ENCODE measurements at places on chromosomes 11 and 22.
A peak's percentile ranks its signal among the peaks of the same experiment; 100 is the strongest.

DNA sequence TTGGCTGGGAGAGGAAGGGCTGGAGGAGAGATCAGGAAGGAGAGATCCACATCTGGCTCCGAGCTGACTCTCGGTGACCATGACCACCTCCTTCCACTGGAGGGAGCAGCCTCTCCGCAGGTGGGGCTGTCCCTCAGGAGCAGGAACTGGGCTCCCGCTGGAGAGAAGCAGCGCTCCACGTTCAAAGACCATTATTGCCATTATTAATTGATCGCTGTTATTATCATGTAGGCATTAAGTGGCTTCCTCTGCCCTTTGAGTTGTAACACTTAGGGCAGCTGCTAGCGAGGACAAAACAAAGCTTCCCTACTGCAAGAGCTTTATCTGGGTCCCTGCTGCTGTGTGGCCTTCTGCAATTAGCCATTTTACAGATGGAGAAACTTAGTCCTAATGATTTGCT lies 251.9 kb downstream of the ST3GAL4 start:
- DNase-seq, result no peak

- DNase-seq, result no peak
Observed at GRCh38 chr11:405323-405953, 9.4 kb downstream of the SIGIRR start.

- DNase-seq, result no peak
Observed at GRCh38 chr11:122025757-122026156, 90.3 kb downstream of the BLID start.

- DNase-seq, result no peak
Observed at GRCh38 chr22:22733881-22734373, 89.5 kb downstream of the GGTLC2 start.

DNA sequence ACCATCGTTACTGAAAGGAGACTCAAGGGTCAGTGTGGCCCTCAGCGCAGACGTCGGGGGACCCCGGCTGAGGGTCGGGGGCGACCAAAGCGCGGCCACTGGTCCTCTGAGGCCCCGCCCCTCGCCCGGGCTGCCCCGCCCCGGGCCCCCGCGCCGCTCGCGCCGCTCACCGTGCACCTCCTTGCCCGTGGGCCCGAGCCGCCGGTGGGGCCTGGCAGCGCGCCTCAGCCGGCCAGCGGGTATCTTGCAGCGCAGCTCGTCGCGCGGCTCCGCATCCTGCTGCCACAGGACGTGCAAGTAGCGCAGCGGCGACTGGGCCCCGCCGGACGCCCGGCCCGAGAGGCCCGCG lies 419 bp downstream of the ANKRD54 start:
- peak; percentile 12 for DNase-seq

- DNase-seq, result no peak
Observed at GRCh38 chr11:24056051-24056450, 440.8 kb upstream of the LUZP2 start.

DNA sequence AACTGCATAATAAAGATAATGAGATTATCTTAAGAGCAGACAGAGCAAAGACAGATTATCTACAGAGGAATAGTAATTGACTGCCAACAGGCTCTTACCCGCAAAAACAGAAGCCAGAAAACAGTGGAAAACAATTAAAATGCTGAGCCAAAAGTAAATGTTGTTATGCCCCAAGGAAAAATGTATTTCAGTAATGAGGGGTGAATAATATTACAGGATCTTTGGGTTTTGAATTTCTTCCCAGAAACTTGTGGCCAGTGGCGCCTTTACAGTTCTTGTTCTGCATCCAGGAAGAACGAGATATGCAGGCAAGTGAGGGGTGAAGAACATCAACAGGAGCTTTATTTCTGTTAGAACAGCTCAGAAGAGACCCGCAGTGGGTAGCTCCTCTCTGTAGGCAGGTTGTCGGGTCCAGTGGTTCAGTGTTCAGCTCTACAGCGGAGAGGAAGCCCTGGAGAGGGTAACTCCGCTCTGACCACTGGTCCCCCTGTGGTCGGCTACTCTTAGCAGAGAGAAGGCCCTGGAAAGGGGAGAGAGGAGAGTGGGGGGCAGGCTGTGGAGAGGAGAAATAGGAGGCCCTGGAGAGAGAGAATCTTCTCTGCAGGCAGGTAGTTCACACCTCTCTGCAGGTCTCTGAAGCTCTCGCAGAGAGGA lies 51.8 kb upstream of the SC5D start:
- no peak for DNase-seq

DNA sequence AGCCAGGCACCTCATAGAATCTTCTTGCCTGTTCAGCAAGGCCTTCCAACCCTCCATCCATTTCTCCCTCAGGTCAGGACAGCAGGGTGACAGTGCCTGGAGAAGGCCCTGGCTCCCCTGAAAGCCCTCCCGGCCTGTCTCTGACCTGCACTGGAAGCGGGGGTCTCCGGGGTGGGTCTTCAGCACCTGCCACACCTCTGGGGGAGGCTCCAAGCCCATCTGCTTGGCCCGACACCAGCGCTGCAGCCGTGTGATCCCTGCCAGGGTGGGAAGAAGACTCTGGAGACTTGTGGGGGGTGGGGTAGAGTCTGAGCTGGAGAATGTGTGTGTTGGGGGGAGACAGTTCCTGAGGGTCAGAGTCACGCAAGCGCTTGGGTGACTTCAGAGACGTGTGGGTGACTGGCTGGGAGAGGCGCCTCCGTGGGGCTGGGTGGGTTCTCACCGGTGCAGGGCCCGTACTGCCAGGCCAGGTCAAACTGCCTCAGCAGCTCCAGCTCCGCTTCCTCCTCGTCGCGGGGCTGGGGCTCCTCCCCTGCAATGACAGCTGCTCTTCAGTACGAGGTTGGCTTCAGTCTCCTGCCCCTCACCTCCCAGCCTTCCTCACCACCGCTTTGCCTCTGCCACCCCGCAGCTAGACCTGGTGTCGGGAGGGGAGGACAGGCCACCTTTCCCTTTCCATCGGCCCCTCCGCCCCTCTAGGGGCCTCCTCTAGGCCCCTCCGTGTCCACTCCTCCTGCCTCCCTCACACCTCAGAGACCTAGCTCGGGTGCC lies 615 bp downstream of the POLD4 start:
- DNase-seq, result no peak

DNA sequence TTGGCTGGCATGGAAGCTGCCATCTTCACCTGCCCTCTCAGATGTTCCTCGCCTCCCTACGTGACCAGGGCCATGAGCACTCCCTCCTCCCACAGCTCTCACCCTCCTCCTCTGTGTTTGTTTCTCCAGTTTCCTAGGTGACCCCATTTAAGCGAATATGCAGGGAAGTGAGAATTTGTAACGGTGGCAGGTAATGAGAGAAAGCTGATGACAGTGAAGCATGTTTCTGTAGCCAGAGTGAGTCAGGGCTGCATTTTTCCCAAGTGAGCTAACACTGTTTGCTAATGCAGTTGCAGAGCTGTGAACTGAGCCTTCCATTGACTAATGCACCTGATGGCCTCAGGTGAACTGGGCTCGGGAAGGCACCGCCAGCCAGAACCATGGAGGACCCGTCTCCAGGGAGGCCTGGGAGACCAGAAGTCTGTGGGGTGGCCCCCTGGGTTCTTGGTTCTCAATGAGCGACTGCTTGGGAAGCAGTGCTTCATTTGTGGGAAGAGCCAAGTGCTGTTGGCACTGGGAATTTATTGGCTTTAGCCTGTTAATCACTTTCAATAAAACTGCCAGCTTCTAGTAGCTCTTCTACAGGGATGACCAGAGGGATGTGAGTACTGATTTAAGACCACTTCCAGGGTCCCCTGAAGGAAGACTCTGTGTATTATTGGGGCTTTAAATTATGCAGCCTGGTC lies 64.5 kb downstream of the BARX2 start:
- DNase-seq, result no peak

- no peak for DNase-seq
Observed at GRCh38 chr22:46649141-46650077, 29.2 kb downstream of the GRAMD4 start.

- DNase-seq, result no peak
Observed at GRCh38 chr11:8389029-8389996, 125.6 kb upstream of the LMO1 start.

DNA sequence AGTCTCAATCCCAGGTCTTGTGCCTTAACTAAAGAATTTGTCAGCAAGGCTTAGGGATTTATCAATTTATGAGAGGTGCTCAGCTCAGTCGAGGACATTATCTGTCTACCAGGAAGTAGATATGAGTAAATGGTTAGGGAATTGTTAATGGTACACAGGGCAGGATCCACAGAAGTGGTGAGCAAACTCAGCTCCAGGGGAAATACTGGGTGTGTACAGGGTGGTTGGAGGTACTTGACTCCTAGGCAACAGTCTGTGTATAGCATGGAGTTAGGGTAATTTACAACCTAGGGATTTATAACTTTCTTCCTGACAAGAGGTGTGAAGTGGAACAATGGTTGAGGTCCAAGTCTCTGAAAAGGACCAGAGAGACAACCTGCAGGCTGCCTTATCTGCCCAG lies 123.4 kb upstream of the OR9Q1 start:
- no peak for DNase-seq

DNA sequence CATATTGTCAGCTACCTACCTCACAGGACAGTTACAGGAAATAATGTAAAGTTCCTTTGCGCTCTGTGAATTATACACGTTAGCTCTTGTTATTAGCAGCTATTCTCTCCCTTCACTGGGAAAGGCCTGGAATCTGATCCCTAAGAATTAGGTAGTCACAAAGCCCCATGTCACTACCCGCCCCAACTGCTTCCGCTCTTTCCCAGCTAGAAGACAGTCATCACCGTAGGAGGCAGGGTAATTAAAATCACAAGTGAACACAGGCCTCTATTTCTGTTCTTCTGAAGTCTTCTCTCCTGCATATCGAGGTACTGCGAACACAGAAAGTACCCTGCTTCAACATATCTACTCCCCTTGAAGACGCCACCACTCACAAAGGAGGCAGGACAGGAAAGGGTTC lies 12.6 kb upstream of the AHNAK start:
- no peak for DNase-seq

DNA sequence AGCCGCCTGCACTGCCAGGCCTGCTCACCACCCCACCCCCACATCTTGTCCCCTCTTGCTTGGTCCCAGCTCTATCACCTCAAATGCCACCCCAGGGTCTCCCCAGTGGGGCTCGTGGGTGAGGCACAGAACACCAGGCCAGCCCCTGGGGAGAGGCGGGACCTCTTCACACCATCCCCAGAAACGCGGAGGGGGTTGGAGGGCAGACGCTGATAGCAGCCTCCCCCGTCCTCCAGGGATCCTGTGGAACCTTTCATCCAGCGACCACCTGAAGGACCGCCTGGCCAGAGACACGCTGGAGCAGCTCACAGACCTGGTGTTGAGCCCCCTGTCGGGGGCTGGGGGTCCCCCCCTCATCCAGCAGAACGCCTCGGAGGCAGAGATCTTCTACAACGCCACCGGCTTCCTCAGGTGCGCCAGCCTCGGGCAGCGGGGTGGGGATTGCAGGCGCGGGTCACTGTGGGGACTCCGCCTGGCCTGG lies 5.8 kb downstream of the PKP3 start:
- no peak for DNase-seq

DNA sequence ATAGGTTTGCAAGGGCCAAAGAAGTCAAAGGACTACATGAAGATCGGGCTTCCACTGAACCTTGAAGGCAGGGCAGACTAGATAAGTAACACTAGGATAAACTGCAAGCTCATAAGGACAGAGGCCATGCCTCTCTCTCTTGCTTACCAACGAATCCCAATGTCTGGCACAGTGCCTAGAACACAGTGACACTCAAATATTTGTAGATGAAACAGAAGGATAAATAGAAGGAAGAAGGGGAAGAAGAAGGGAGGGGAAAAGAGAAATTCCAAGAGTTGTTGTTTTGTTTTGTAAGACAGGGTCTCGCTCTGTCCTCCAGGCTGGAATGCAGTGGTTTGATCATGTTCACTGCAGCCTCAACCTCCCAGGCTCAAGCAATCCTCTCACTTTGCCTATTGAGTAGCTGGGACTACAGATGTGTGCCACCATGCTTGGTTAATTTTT lies 26.9 kb downstream of the SIK3 start:
- DNase-seq, result no peak

GRCh38 chr11:77617892-77618291 lies 19.7 kb downstream of the CLNS1A start:
- DNase-seq, result no peak

GRCh38 chr11:119505861-119506260 lies 82.9 kb upstream of the THY1 start:
- DNase-seq, result no peak

DNA sequence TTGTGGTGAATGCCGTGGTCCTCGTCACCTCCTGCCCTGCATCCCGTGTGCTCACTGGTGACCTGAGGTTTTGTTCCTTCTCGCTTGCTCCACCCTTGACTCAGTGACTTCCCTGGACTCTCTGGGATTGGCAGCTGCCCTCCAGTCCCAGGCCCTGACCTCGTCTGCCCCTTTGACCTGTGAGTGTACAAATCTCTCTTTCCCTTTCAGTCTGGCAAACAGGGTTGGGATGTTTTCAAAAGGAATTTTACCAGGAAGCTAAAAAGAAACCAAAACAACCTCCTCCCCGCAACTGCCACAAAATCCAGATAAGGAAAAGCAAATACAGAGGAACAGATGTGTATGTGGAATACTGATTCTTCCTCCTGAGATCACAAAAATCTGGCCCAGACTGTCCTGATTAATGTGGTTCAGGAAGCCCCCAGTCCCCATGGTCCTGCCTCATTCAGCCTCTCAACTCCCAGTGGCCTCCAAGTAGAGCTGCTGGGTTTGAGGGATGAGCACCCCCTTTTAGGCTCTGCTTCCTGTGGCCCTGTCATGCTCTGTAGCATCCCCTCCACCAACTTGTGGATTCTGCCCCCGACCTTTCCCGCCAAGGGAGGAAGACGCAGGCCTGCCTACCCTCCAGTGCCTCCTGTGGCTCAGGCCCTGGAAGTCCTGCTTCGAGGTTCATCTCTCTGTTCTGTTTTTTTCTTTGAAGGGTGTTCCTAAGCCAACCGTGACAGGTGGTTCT lies 15.2 kb downstream of the ROBO4 start:
- DNase-seq, result no peak

All from stimulated activated CD8-positive, alpha-beta memory T cell treated with anti-CD3 and anti-CD28 coated beads, Interleukin-7, amount 100 ng/mL, for 24 hours (primary cell).